ENCODE measurements at places on chromosomes 1 and 21.

GRCh38 chr1:29519788-29520110, 283.4 kb downstream of the PTPRU start:
- no peak for DNase-seq

GRCh38 chr21:17869115-17869514, 50.0 kb upstream of the C21orf91 start:
- DNase-seq: no peak

DNA sequence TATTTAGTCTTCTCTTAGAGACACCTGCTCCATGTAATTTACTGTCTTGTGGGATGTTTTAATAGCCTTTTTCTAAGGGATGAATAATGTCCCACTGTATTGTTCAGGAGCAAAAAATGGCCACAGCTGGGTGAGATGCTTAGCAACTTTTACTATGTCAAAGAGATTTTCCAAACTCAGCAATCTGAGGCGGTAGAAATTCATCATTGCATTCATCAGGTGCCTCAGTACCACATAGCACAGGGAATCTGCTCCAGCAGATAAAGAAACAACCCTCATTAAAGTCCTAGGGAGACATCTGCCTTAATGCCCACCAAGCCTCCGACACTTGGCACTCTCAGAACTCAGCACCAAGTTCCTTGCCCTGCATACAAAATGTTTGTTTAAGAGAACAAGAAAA, 266.9 kb downstream of the SIPA1L2 start:
- DNase-seq: no peak

GRCh38 chr1:150973836-150974579, 627 bp downstream of the CERS2 start:
- no peak for DNase-seq

GRCh38 chr1:41488040-41488951, 3.8 kb upstream of the EDN2 start:
- no peak for DNase-seq

DNA sequence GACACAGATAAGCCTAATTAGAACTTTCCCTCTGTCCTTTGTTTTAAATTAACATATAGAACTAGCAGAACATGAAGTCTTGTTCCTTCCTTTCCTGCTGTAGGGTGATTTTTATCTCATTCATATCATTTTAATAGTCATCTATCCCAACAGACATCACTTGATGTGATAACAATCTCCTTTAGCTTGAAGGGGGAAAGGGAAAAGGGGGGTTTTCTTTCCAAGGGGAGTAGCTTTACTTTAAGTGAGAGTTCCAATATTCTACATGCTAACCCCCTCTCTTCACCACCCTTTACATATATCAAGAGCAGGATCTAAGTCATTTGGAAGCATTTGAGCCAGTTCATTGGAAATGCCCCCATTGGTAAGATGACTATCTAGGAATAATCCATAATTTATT, 241.9 kb downstream of the HHIPL2 start:
- DNase-seq: no peak

DNA sequence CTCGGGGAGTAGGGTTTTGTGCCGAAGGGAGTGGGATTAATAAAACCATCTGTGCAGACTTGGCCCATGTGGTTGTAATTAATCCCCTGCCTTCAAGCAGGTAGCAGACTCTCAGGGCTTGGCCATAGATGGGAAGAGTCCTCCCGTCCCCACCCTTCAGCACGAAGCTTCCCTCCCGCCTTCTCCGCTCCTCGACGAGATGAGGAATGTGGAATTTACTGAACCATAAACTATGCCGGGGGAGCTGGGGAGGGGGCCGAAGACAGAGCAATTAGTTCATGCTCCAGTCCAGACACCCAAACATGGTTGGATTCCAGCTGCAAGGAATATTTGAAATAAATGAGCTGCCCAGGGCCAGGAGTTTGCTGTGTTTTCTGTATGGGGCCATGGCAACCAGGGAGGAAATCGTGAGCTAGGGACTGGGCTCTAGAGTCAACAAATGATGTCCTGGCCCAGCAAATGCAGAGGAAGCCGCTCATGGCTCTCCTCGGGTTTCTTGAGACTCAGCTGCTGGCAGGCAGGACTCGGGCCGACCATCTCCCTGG, 78.8 kb downstream of the SPSB1 start:
- DNase-seq: no peak

GRCh38 chr1:30111431-30111830, 612.0 kb downstream of the MATN1 start:
- DNase-seq: peak; percentile 26

DNA sequence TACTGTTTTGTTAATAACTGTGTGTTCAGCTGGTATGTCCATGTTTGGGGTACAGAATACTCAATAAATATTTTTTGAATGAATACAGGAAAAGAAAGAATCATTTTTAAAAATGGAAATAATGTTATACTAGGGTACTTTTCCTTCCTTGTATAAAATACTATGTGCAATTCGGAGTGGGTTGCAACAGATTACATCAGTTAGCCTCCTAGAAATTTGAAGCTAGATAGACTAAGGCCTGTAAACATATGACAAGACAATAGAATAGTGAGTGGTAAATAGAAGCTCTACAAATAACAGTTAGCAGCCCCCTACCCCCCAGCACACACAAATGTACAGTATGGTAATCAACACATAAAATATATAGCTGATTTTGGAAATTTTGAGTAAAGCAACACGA, 195.9 kb downstream of the KCNT2 start:
- no peak for DNase-seq

DNA sequence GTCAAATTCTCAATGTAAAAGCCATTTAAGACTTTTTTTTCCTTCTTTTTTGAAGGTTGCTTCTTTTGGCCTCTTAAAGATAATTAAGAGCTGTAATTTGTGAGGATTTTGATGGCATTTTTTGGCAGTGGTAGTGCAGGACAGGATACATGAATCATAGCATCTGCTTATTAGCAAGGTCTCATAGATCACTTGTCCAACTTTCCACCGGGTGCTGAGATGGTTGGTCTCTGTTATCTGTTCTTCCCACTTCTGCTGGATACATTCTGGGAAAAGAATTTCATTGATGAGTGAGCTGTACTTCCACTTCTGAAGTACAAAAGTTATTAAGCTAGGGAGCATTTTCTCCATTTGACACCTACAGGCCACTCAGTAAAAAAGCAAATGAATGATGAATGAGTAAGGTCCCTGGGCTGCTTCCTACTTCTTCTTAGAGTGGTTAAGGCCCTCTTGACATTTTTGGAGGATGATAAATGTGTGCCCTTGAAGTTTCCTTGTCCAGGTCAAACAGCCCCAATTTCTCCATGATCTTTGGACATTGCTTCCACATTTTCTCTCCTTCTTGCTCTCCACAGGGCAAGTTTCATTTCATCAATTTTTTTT, 100.6 kb downstream of the ROR1 start:
- no peak for DNase-seq

DNA sequence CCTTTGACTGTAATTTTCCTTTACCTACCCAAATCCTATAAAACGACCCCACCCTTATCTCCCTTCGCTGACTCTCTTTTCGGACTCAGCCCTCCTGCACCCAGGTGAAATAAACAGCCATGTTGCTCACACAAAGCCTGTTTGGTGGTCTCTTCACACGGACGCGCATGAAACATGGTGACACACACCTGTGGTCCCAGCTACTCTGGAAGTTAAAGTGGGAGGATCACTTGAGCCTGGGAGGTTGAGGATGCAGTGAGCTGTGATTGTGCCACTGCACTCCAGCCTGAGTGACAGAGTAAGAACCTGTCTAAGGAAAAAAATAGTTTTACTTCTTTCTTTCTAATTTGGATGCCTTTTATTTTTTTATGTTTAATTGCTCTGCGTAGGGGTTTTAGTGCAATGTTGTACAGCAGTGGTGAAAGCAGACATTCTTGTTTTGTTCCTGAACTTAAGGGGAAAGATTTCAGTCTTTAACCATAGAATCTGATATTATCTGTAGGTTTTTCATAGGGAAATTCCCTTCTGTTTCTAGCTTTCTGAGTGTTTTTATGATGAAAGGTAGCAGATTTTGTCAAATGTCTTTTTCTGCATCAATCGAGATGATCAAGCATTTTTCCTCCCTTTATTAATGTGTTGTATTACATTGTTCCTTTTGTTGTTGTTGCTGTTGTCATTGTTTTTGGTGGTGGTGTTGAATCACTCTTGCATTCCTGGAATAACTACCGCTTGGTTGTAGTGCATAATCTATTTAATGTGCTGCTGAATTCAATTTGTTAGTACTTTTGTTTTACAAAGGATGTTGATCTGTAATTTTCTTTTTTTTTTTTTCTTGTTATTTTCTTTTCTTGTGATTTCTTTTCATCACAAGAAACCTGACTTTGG, 497.4 kb downstream of the DISC1 start:
- no peak for DNase-seq

Data from NCI-H187 (cell line).